GF-D8 (cell line): ENCODE measurements at places on chromosomes 3 and 15.

- DNase-seq = no peak
Observed at GRCh38 chr15:66897416-66897815, 168.0 kb upstream of the SMAD3 start.

DNA sequence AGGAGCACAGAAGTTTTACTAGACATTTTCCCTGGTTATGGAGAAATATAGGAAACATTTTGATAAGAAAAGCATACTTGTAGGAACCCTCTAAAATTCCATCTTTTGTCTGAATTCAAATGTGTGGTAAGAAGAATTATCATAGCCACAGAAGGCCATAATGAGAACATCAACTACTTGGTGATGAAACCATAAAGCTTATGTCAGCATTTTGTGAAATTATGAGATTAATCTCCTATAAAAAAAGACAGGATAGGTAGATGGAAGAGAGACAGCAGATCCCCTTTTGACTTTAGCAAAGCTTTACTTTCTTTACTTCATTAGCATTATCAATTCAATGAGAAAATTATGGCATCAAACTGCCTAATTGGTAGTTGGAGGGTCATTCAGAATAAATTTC, 697.0 kb downstream of the IGSF11 start:
- no peak for DNase-seq

GRCh38 chr3:11517601-11518000, 126.1 kb downstream of the VGLL4 start:
- DNase-seq = no peak

DNA sequence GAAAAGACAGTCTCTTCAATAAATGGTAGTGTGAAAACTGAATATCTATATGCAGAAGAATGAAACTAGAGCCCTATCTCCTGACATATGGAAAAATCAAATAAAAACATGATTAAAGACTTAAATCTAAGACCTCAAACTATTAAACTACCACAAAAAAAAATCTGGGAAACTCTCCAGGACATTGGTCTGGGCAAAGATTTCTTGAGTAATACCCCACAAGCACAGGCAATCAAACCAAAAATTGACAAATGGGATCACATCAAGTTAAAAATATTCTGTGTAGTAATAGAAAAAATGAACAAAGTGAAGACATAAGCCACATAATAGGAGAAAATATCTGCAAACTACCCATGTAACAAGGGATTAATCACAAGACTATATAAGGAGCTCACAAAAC, 286.4 kb downstream of the TBC1D5 start:
- no peak for DNase-seq

- no peak for DNase-seq
Observed at GRCh38 chr3:194976049-194976451, 290.4 kb downstream of the FAM43A start.

DNA sequence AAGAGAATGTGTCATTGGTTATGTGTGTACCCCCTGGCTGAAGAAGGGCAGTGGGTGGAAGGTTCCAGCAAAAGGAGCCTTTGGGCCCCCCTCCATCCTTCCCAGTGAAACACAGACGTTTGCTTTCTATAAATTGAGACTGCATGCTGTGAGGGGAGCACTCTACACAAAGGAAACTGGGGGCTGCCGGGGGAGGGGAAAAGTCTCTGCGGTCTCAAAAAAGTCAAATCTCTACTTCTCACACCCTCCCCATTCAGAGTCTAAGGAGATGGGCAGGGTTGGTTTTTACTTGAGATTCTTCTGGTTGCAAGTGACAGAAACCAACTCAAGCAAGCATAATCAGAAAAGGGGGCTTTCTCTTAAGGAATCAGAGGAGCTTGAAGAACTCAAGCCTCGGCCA, 50.1 kb upstream of the TLE3 start:
- DNase-seq = no peak

GRCh38 chr3:12323237-12323636, 34.4 kb downstream of the PPARG start:
- DNase-seq = no peak

DNA sequence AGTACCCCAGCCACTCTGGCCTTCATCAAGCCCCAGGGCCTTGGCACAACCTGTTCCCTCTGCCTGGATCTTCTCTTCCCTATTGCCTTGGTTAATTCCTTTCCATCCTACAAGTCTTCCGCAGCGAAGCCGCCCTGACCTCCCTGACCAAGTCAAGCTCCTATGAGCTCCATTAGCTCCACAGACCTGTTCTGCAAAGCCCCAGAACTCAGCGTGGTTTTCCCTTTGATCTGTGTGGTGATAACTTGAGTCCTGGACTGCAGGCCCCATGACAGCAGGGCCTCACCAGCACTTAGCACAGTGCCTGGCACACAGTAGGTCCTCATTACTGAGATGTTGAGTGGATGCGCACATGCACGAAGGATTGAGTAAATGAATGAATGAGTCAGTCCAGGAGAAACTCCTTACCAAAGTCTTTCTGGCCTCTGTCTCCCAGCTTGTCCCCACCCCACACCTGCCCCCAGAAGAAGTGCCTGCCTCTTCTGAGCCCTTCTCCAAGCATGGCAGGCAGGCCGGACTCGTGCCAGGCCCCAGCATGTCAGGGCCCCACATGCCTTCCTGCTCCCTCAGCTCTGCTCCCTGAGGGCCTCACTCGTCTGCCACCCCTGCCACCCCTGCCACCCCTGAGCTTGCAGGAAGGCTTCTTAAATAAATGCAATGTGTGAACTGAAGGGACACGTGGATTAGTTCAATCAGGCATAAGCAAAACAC, 6.3 kb downstream of the ANPEP start:
- no peak for DNase-seq

- no peak for DNase-seq
Observed at GRCh38 chr15:47445723-47446392, 271.4 kb upstream of the SEMA6D start.

DNA sequence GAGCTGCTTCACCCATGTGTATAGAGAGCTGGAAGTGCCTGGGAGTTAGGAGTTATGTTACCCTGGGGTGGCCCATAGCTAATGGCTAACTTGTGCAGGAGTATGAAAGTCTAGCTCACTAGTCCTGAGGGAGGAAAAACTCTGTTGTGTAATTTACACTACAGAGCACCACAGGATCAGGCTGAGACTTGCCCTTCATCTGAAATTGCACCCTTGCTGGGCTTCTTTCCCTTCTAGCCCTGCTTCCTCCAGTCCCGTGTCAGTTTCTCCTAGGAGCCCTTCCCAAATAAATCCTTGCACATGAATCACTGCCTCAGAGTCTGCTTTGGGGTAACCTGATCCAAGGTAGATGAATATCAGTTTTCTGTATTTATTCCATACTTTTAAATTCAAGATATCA, 40.0 kb downstream of the CTXND1 start:
- DNase-seq = no peak

DNA sequence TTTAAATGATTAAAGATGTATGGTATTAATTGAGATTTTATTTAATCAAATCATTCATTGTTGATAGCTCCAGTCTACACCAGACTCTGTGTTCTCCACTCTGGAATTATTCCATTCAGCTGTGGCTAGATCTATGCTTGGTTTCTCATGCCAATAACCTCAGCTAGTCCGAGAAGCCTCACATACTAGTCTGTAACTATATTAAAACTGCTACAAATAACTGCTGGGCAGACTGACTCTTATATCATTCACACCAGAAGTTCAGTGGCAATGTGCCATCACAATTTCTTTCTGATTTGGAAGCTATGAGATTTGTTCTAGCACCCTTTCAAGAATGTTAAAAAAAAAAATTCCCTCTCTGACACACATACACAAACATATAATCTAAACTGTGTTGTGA, 947.3 kb downstream of the ROBO1 start:
- no peak for DNase-seq

- no peak for DNase-seq
Observed at GRCh38 chr3:182259579-182259978, 533.7 kb upstream of the ATP11B start.

DNA sequence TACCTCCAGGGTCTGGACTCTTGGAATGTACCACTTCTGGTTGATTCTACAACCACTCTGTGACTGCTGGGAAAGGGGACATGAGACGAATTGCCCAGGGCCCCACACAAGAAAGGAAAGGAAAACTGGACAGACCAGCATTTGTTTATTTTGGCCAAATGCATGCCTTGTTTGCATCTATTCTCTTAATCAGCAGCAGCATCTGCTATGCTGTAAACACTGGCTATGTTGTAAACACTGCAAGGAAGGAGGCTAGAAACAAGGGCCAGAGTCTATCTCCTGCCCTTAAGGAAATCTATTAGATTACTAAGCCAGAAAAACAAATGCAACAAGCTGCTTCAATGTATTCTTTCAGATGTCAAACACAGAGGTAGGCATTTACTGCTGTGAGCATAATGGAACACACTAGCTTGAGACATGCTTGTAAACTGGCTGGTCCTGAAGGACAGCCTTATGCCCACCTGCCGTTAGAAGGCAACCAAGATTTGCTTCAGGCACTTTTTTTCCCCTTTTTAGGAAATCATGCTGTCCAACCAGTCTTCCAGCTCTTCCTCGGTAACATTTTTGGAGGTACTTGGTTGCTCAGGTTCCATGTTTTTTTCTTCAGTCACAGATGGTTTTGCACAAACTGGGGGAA, 102.1 kb upstream of the CHRM5 start:
- DNase-seq = no peak

DNA sequence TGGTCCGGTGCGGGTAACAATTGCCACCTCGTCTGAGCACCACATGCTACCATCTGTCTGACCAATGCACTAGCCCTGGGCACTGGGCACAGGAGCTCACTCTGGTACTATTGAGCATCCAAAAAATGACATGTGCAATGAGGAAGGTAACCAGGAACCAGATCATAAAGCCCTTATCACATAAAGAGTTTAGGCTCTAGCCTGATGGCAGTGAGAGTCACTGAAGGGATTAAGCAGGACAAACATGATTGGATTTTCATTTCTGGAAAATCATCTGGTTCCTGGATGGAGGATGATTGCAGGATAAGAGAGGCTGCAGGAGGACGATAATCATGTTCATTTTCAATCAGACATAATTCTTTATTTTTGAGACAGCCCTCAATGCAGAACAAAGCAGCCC, 12.4 kb downstream of the NDUFB4 start:
- no peak for DNase-seq

GRCh38 chr15:89332446-89332845, 2.2 kb downstream of the POLG start:
- no peak for DNase-seq

DNA sequence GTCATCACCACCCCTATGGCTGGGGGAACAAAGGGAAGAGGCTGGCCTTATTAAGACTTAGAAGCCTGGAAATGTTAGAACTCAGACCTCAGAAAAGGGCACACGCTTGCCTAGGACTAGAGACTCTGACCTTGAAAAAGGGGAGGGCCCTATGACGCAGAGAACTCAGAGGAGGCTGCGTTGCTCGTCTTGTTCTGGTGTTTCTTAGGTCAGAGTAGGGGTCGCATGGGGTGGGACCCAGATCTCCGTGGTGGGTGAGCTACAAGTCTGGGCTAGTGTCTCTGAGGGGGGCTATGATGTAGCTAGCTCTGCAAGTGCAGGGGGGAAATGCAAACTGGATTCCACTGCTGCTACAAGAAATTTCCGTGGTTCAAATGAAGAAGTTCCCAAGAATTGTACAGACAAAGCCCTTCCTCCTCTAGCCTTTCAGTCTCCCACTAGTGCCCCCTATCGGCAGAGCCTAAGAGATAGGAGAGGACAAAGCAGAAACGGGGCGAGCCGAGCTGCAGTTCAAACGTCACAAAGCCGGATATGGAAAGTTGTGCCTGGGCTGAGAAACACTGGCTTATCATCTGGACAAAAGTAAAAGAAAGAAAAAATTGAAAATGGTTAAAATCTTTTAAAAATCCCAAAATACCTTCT, 392.9 kb upstream of the ROBO2 start:
- DNase-seq = no peak

- no peak for DNase-seq
Observed at GRCh38 chr3:181278468-181279238, 289.1 kb upstream of the DNAJC19 start.

DNA sequence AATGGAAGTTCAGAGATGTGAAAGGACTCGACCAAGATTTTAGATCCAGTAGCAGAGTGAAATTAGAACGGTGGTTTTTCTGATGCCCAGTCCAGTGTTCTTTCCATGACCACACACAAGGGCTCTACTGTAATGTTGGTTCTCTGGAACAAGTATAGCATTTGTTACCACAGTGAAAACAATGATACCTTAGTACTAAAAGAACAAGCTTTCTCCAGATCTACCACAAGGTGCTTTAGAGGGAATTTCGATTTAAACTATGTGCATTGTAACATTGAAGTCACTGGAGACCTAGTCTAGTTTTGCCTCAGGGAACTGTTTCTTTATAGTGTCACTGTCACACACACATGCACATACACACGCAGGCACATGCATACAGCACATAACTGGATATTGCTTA, 12.8 kb upstream of the CCNL1 start:
- DNase-seq = no peak

DNA sequence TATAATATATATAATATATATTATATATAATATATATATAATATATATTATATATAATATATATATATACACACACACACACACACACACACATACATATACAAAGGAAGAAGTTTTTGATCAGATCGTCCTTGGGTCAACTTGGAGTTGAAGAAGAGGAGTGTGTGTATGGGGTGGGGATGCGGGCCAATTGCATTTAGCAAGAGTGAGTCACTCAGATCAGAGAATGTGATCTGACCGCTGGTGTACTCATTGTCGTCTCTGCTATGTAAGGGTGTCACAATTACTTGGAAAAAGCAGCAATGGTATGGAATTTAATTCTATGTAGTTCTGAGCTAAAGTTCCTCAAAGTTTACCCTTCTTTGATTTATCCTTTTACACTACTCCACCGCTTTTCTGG, 4.6 kb upstream of the VGLL3 start:
- DNase-seq = no peak

DNA sequence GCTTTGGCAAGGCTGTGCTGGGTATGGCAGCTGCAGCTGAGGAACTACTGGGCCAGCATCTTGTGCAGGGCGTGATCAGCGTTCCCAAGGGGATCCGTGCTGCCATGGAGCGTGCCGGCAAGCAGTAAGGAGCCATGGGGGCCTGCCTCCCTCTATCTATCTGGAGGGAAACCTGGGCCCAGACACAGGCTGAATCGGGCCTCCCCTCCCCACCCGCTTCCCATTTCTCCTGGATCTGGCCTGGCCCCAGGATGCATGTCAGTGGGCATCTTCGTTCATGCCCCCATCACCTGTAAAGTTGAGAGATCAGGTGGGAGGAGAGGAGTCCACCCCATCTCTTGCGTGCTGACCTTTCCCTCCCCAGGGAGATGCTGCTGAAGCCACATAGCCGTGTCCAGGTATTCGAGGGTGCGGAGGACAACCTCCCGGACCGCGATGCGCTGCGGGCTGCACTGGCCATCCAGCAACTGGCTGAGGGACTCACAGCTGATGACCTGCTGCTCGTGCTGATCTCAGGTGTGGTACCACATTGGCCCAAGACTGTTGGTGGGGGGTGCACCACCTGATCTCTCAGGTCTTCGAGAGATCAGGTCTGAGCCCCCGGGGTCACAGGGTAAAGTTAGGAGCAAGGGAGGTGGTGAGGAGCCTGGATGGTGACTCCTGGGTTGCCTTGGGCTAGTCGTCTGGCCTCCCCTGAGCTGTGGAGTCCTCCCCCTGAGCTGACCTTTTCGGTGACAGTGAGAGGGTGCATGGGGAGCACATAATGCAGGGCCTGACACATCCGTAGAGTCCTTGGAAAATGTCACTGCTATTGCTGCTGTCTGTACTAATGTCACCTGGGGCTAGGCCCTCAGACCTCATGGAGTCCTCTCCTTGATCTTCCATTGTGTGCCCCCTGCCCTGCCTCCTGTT, 3.2 kb downstream of the GLYCTK start:
- DNase-seq = no peak

GRCh38 chr3:180478695-180479094, 123.3 kb upstream of the TTC14 start:
- DNase-seq = no peak
